ENCODE measurements at places on chromosomes 3 and 15. TPM values are rescaled to one million over a fixed set of nuclear protein-coding genes. Genes with fewer than 3 reads are reported as not detected.

GRCh38 chr3:157807280-157807679 is 298.9 kb downstream of the SHOX2 start:
- DNase-seq: no peak

DNA sequence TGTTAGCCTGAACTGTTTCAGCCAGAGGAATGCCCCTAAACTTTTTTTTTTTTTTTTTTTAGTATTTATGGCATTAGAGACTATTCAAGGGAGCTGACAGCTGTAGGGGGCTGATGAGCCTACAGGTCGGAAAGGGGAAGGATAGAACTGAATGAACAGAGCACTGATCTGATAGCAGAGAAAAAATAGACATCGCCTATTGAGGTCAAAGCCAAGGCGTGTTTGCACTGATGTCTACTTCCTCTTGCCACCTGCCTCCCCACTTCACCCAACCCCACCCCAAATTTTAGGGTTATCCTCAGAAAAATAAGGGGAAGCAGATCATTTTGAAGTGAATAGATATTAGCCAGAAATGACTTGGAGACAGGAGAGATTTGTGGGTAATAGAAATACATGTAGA is 3.0 kb upstream of the ZMAT3 start:
- no peak for DNase-seq

GRCh38 chr15:31004220-31004733 is 12.8 kb upstream of the MTMR10 start:
- no peak for DNase-seq

GRCh38 chr3:119500901-119501300 is 2.6 kb downstream of the TIMMDC1 start:
- no peak for DNase-seq

DNA sequence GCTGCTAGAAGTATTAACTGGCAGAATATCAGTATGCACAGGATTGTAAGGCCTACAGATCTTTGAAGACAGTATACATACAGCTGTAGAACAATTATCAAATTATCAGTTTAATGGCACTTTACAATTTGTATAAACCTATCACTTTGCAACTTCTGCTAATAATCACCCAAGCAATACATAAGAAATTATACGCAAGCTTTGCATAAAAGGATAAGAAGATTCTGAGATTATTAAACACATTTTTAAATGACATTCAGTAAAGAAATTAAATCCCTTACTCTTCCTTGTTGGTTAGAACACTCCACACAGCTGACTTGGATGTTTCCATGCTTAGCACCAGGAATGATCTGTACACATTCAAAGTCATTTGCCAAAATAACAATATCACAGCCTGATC is 46.8 kb downstream of the DMXL2 start:
- DNase-seq: no peak

- DNase-seq: peak; percentile 79
Measured at GRCh38 chr15:93210995-93211394, 122.0 kb upstream of the RGMA start.

DNA sequence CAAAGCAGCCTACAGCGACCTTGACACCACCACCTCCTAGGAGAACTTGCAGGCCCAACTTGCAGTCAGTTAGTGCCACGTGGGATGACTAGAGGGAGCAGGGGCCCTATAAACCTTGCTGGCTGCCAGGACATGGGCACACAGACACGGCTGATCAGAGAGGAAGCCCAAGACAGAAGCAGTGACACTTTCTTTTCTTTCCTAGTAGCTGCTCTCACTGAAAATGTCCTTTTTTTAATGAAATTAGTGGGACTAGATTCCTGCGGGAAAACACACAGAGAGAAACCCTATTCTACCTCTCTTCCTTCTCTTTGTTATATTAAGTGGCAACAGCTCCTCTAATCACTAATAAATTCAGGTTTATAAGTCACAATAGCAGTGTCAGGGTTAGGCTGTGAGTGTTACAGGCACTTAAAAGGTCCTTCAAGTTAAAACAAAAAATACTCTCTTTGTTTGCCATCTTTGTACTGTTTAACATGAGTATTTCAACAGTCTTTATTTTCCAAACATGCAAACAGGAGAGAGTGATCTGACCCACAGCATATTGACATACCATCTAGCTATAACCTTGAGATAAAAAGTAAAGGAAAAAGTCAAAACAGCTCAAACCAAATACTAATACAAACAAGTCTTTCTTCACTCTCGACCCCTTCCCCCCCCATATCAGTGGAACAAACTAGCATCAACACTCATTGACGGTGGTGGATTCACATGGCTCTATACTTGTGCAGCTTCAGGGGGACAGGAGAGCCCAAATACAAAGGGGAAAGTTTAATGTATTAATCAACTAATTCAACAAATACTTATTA is 2.1 kb upstream of the TMEM212 start:
- DNase-seq: no peak

The CRABP1 gene
- total RNA-seq: not detected

The FRMD4B gene
- total RNA-seq: 2.6 TPM

The CCR1 gene
- total RNA-seq: 0.59 TPM

The NR2F2 gene
- total RNA-seq: 18.7 TPM
